ENCODE measurements at places on chromosomes 11 and 22.

- DNase-seq = no peak
Measured at GRCh38 chr22:41302021-41302767, 869 bp downstream of the ZC3H7B start.

DNA sequence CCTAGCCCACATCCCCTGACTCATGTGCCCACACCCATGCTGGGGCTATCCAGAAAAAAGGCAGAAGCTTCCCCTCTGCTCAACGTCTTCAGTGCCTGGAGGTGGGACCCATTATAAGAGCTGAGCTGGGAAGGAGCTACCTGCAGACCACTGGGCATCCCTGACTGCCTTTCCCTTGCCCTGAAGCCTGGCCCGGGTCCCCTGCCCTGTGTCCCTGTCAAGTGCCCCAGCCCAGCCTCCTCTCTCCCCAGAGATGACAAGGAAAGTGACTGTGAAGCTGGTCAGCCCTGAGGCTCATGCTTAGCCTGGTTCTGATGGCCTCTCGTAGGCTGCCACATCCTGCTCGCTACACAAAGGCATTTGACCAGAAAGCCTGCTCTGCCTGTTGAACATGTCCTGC is 140.4 kb downstream of the PARVA start:
- DNase-seq = no peak

DNA sequence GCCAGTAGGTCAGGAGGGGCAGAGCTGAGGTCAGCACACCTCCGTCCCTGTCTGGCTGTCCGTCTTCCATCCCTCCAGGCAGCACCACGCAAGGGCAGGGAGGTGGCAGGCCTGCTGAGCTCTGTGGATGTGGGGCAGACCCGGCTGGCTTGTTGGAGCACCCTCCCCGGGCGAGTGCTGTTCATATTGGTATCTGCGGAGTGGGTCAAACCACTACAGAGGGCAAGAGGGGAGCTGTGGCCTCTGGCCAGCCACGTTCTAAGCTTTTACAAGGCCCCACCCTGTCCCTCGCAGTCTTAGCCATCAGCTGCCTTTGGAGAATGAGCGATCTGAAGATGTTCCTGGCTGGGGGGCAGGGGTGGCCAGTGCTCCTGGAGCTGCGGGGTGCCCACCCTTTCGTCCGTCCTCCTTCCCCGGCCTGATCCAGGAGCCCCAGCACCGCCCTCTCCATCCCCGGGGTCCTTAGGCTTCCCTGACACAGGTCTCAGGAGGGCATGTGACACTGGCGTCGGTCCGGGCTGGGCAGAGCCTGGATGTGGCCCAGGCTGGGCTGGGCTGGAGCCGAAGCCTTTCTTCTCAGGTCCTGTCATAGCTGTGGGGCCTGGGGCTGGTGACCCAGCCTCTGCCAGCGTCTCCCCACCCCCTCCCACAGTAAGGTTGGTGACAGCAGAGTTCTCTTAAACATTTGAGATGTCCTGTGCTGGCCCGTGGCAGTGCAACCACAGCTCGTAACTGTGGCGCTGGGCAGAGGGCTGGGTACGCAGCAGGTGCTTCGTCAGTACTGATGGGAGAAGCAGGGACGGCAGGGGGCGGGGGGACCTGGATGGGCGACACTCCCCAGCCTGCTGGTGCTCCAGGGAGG is 31.7 kb upstream of the GRAMD4 start:
- DNase-seq = no peak

- no peak for DNase-seq
Measured at GRCh38 chr22:48948575-48949170, 879.0 kb downstream of the BRD1 start.

- DNase-seq = no peak
Measured at GRCh38 chr22:24473284-24473683, 21.8 kb upstream of the UPB1 start.

GRCh38 chr11:10302744-10303557 is 1.9 kb upstream of the ADM start:
- DNase-seq = peak; percentile 53

DNA sequence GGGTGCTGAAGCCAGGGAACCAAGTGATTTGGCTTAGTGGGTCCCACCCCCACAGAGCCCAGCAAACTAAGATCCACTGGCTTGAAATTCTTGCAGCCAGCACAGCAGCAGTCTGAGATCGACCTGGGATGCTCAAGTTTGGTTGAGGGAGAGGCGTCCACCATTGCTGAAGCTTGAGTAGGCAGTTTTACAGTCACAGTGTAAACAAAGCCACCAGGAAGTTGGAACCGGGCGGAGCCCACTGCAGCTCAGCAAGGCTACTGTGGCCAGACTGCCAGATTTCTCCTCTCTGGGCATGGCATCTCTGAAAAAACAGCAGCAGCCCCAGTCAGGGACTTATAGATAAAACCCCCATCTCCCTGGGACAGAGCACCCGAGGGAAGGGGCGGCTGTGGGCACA is 424.1 kb upstream of the TENM4 start:
- no peak for DNase-seq

GRCh38 chr11:40380835-40381234 is 1078.6 kb downstream of the LRRC4C start:
- DNase-seq = no peak

DNA sequence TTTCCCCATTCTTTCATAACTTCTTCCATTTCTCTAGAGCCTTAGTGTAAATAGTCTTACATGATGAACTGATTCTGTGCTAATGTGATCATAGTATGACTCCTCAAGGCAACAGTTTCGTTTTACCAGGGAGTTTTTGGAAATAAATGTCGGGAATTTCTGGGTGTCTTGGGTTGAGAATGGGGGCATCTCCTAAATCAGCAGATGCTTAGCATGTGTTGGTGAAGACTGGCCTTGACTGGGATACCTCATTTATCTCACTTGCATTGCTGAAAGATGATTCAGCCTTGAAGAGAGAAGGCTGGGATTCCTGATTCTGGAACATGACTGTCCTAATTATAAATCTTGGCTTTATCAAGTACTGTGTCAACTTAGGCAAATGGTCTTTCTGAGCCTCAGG is 115.7 kb upstream of the C11orf87 start:
- DNase-seq = peak; percentile 35

DNA sequence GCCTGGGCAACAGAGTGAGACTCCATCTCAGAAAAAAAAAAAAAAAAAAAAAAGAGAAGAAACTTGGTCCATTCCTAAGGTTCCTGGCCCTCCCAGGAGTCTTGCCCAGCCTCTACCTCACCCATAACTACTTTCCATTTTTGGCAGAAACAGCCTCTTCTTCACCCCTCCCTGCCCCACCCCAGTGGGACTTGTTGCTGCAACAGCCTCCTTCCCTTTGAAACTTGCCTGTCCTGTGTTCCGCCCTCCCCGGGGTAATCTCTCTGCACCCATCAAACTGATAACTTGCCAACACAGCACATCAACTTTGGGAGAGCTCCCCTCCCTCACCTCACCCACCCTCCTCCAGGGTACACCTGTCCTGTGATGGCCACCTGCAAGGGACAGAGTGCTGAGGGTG is 10.0 kb upstream of the FAM83F start:
- no peak for DNase-seq

- DNase-seq = no peak
Measured at GRCh38 chr11:19735157-19735908, 22.7 kb downstream of the NAV2 start.

- DNase-seq = no peak
Measured at GRCh38 chr11:124612567-124613246, 1.5 kb downstream of the PANX3 start.

DNA sequence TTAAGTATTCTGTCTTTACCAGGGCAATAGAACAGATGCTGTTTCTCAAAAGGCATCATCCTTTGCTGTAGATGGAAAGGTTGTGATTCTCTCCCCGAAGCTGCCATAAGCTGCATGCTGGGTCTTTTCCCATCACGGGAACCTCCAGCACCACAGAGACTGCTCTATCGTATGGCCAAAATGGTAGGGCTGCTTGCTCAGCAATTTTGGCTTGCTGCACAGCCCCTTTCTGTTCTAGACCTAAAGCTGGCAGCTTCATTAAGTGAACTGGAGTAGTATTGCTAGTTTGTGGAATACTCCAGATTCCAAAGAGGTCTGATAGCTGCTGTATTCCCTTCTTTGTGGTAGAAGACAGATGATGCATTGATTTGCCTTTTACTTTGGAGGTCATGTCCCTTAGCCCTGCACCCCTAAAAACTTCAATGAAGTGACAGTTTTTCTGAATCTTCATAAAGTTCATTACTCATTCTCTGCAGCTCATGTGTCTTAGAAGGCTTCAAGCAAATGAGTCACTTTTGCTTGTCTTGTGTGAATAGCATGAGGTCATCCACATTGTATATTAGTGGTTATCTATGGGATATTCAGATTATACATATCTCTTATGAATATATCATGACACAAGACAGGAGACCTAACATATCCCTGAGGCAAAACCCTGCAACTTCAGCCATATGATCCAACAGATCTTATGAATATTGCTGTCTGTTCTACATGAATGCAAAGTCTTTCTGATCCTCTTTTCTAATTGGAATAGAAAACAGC is 245.3 kb downstream of the FAM76B start:
- DNase-seq = no peak

DNA sequence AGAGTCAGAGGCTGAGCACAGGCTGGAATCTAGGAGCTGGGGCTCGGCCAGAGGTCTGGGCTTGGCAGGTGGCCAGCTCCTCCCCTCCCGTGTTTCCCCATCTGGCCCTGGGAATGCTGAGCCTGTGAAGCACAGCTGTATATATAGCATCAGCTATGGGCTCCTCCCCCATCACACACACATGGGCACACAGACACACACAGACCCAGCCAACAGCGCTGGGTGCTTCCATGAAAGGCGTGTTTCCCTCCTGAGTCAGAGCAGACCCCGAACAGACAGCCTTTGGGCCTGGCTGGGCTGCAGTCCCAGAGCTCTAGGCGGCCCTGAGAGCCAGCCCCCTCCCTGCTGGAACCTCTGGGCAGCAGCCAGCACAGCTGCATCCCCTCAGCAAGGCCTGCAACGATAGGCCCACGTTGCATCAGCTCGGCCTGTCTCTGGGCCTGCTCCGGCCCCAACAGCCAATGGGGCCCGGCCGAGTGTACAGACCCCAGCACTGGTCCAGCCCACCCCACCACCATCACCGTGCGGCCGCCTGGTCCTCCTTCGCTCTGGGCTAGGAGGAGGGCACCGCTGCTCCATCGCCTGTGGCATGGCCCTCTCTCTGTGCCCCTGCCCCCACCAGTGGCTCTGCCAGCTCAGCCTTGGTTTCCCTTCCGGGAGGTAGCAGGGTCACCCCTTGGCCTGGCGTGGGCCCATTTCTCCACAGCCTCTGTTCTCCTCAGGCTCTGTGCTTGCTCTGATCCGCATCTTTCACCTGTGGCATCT is 7.6 kb upstream of the SERPINH1 start:
- DNase-seq = peak; percentile 83

- DNase-seq = no peak
Measured at GRCh38 chr11:96098511-96099241, 174.8 kb upstream of the MTMR2 start.

GRCh38 chr11:46383974-46384701 is 2.7 kb downstream of the MDK start:
- DNase-seq = no peak

DNA sequence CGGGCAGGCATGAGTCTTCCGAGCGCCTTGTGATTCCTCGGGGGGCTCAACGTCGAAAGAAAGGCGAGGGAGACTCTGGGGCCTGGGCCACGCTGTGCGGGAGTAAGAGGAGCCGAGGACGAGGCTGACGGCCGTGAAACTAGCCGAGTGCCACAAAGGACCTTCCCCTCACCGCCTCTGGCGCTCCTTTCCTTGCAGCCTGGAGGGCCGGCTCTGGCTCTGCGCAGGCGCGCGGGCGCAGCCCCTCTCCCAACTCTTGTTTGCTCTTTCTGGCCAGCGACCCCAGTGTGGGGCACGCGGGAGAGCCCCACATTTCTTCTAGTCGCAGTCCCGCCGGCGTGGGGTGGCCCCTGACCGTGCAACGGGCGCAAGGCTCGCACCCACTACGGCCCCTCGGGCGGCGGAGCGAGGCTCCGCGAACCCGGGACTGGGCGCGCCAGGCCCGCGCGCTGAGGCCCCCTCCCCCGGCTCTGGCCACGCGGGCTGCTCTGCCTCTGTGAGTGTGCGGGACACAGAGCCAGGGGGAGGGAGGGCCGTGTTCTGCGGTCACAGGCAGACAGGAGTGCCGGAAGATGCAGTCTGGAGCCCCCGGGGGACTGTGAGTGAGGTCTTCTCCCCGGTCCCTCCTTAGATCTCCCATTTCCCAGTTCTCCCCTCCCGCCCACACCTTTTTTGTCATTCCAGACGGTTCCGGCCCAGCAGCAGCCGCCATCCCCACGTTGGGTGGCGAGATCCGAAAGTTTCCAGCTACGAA is 1.0 kb upstream of the TOB2 start:
- peak; percentile 19 for DNase-seq

DNA sequence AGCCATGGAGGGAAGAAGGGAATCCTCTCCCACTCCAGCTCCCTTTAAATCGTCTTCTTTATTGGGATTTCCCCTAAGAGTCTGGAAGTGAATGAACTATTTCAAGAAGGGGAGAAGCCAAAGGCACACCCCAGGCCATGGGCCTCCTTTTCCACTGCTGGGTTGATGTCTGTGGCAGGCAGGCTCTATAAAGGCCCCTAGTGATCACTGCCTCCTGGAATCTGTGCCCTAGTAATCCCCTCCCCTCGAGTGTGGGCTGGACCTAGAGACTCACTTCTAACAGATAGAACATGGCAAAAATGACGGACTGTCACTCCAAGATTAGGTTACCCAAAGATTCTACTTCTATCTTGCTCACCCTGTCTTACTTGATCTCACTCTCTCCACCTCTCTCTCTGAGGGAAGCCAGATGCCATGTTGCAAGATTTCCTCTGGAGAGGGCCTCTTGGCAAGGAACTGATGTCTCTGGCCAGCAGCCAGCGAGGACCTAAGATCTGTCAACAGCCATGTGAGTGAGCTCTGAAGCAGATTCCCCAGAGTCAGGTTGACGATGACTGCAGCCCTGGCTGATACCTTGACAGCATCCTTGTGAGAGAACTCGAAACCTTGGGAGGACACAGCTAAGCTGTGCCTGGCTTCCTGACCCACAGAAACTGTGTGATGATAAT is 444.8 kb downstream of the SOX6 start:
- no peak for DNase-seq

GRCh38 chr22:48739348-48740085 is 1088.2 kb downstream of the BRD1 start:
- DNase-seq = no peak

DNA sequence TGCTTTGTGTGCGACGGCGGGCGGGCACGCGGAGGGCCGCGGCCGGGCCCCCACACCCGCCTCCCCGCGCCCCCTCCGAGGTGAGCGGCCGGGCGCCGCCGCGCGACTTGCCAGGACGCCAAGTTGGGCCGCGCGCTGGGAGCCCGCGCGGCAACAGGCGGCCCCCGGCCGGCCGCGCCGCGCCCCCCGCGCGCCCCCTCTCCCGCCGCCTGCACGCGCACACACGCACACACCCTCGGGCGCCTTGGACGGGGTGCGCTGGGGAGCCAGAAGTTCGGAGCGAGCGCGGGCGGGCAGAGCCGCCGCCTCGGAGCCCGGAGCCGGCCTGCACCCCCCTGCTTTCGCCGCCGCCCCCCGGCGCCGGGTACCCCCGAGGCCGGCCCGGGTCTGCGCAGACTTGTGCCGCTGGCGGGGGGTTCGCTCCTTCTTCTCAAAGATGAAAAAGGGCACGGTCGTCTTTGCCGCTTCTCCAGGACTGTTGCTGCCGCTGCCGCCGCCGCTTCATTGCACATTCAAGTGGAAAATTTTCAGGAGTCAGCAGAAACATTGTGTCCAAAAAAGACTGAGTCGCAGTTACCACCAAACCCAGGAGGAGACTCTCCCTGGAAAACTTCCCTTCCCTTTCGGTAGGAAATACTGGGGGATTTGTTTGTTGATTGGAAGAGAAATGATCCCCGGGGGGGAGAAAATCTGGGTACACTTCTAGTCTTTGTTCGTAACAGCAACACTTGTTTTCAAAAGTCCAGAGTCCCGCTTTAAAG is 895 bp downstream of the TEAD1 start:
- DNase-seq = no peak

Data from HS-5 (cell line).